ENCODE measurements at places on chromosomes 7 and 10. TPM values are rescaled to one million over a fixed set of nuclear protein-coding genes. Genes with fewer than 3 reads are reported as not detected.

The CCDC172 gene
- not detected for total RNA-seq

The CYP2C19 gene
- not detected for total RNA-seq

The PLXNA4 gene
- total RNA-seq, result not detected

The SPDYE2 gene
- not detected for total RNA-seq

The FAM237B gene
- total RNA-seq, result not detected

The KIF11 gene
- 14.1 TPM for total RNA-seq

The BZW2 gene
- 115 TPM for total RNA-seq

The C10orf143 gene
- 0.91 TPM for total RNA-seq

The PTPRZ1 gene
- not detected for total RNA-seq

The SCART1 gene
- total RNA-seq, result 2.2 TPM

The AKR1C2 gene
- total RNA-seq, result 15.5 TPM

The CPEB3 gene
- 0.65 TPM for total RNA-seq

The HOXA5 gene
- 22.1 TPM for total RNA-seq

The OR2F2 gene
- not detected for total RNA-seq

The CACNA2D1 gene
- total RNA-seq, result not detected

The ANXA8L1 gene
- not detected for total RNA-seq

The TMEM184A gene
- 47.2 TPM for total RNA-seq

The INMT gene
- not detected for total RNA-seq

The DOCK4 gene
- total RNA-seq, result 3.2 TPM

The IFIT1B gene
- total RNA-seq, result not detected

The CTTNBP2 gene
- total RNA-seq, result 1.0 TPM

The GPER1 gene
- total RNA-seq, result 2.0 TPM

The DDX50 gene
- total RNA-seq, result 13.1 TPM
